ENCODE measurements at places on chromosomes 7 and 10.
A peak's percentile ranks its signal among the peaks of the same experiment; 100 is the strongest.

DNA sequence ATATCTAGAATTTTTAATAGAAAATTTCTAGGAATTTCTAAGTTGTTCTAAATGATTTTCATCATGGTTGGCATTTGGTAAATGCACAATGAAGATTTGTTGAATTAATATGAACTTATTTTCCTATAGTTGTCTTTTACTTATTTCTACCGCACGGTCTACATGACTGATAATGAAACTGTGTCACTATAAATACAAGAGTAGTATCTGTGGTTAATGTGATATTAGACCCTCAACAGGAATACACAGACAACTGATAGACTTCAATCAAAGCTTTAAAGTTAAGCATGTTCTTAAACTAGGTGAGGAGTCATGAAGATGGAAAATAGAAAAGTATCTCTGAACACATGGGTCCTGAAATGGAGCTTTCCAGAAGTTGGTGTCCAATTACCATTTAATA lies 297.9 kb upstream of the ETV1 start:
- no peak for DNase-seq

- DNase-seq, result no peak
These were observed 325.1 kb upstream of the PLXDC2 start for GRCh38 chr10:19491166-19491565.

GRCh38 chr10:72665925-72666324 lies 26.0 kb upstream of the MCU start:
- no peak for DNase-seq

GRCh38 chr7:11831736-11832495 lies at the start of gene THSD7A:
Gene THSD7A (minus strand): TSS chr7:11832198. CDS start chr7:11831946, 252 bp downstream.
- DNase-seq, result no peak

- no peak for DNase-seq
These were observed 47.7 kb downstream of the LRGUK start for GRCh38 chr7:134174795-134175261.

- peak; percentile 72 for DNase-seq
These were observed 55.3 kb downstream of the TBATA start for GRCh38 chr10:70729763-70730357.

- no peak for DNase-seq
These were observed 371.9 kb downstream of the BMPER start for GRCh38 chr7:34277016-34277802.

GRCh38 chr7:16055263-16055976 lies 365.9 kb downstream of the CRPPA start:
- DNase-seq, result no peak

- no peak for DNase-seq
These were observed 35.4 kb downstream of the TBATA start for GRCh38 chr10:70749756-70750155.

DNA sequence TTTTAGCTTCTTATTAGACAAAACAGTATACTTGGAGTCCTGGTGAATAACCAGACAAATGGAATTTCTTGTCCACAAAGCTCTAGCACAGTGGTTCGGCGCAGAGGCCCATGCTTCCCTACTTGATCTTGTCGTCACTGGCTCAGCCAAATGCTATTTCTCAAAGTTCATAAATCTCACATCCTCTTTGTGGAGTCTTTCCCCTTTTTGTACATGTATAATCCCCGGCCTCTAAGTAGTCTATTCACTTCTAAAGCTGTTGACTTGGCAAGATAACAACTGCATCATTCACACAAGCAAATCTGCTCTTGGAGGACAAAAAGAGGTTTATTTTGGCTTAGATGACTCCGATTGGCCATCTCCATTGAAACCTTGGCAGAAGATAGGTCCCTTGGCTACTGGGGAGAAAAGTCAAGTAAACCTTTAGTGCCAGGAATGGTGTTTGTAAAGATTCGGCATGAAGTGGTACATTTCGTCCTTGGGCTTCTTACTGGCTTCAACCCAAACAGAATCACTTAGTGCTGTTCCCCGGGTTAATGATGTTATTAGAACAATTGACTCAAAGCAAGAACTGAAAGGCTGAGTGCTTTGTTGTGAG lies 5.1 kb upstream of the AKR1E2 start:
- no peak for DNase-seq

DNA sequence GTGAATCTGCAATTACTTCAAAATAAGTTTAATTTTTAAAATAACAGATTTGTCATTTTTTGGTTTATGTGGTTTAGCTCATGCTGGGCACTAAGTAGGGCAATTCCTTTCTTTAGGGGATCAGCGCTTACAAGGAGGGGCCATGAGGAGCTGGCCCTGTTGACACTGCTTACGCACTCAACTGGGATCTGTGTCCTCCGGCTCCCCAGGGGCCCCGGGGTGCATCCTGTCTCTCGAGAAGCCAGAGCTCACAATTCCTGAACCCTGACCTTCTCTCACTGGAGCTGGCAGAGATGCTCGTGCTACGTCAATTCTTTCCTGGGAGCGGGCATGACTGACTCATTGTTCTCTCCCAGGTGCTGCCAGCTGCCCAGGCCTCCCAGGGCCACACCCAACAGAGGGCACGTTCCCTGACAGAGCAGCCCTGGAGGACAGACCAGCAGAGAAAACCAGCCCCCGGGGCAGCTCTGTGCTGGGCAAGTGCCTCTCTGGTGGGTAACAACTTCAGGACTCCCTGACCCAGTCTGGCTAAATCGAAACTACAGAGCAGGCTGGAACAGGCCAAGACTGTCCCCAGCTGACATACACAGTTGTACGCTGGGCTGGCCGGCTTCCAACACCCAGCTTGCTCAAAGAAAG lies 36.8 kb downstream of the CTBP2 start:
- DNase-seq, result no peak

DNA sequence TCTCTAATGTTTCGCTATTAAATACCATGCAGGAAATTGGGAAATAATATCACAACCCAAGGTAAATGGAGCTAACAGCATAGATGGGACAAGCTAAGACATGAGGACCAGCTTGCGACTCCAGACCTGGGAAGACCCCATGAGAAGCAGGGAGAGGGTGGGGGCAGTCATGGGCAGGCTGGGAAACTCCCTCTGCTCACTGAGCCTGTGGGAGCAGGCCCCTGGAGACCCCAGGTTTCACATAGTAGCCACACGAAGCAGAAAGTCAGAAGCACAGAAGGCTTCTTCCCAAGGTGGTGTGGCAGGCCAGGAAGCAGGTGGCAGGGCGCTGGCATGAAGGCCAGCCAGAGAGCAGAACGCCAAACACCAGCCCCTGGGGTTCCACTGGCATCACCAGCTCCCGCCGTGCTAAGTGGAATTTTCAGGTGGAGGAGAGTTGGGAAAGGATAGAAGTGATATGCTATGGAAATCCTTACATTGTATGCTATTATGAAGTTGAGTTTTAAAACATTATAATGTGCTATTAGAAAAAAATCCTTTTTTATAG lies 99.9 kb upstream of the RNF32 start:
- DNase-seq, result no peak

- DNase-seq, result no peak
These were observed 734.8 kb downstream of the TNS3 start for GRCh38 chr7:46847126-46847525.

GRCh38 chr10:61066661-61067344 lies 122.8 kb upstream of the RHOBTB1 start:
- no peak for DNase-seq

DNA sequence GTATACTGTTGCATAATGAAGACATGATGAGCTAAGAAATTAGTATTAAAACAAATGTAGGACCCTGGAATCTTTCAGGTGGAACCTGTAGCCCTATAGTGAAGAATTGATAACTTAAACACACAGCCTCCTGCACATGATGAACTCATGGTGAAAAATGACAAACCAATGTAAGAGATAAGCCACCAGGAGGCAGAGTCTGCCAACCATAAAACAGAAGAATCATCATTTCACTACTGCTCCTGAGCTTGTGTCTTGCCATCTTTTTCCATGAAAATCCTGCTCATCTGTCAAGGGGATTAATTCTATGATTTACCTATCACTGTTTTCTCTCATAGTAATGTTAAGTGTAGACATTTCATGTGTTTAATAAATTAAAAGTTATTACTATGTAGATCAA lies 363.9 kb downstream of the MALRD1 start:
- DNase-seq, result no peak

GRCh38 chr7:24255139-24255538 lies 28.9 kb upstream of the NPY start:
- no peak for DNase-seq

DNA sequence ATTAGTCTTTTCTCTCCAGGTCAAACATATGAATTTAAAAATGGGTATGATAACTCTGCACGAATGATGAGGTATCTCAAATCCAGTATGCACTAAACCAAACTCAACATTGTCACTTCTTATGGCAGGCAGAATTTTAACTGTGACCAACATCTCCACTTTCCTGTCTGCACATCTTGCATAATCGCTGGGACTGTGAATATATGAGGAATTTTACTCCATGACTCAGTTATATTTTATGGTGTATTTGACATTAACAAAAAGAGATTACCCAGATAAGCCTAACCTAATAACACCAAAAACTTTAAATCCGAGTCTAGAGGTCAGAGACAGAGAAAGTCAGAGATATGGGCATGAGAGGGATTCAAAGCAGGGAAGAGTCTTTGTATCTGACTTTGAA lies 454.5 kb upstream of the SEMA3D start:
- no peak for DNase-seq

DNA sequence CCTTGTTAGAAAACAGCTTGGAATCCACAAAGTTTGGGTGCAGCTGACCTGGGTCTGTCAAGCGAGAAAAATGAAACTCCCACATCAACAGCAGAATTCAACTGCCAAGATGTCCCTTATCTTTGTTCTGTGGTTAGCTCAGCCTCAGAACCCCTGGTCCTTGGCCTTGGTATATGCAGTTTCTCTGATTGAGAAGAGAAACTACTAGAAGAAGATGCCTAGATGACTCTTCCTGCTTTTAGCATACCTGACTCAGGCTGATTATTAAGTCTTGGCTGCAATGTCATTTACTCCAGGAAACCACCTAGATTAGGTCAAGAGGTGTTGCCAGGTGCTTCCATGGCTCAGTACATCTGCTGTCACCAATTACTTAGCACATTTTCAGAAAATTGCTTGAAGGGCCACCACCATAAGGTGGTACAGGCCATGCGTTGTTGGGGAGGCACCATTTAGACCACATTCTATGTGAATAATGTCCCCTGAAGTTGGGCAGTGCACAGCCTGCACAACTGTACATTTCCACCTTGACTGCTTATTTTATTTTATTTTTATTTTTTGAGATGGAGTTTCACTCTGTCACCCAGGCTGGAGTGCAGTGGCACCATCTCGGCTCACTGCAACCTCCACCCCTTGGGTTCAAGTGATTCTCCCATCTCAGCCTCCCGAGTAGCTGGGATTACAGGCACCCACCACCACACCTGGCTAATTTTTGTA lies 59.4 kb upstream of the ZNF438 start:
- no peak for DNase-seq

DNA sequence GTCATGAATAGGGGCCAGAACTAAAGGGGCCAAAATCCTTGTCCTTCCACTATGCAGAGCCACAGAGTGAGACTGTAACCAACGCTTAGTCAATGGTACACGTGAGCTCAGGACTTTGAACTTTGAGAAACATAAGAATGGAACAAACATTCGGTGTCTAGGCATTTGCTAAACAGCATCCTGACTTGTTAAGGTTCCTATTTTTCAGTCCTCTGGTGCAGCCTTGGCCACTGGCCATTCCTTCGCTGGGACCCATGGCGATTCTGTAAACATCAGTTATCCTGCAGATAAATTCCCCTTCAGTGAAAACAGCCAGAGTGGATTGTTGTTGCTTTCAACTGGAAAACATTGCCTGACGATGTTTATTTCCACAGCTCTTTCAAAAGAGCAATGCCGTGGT lies 266.8 kb downstream of the SORCS1 start:
- DNase-seq, result no peak

GRCh38 chr10:5565205-5565545 lies 40.4 kb downstream of the CALML3 start:
- DNase-seq, result no peak

DNA sequence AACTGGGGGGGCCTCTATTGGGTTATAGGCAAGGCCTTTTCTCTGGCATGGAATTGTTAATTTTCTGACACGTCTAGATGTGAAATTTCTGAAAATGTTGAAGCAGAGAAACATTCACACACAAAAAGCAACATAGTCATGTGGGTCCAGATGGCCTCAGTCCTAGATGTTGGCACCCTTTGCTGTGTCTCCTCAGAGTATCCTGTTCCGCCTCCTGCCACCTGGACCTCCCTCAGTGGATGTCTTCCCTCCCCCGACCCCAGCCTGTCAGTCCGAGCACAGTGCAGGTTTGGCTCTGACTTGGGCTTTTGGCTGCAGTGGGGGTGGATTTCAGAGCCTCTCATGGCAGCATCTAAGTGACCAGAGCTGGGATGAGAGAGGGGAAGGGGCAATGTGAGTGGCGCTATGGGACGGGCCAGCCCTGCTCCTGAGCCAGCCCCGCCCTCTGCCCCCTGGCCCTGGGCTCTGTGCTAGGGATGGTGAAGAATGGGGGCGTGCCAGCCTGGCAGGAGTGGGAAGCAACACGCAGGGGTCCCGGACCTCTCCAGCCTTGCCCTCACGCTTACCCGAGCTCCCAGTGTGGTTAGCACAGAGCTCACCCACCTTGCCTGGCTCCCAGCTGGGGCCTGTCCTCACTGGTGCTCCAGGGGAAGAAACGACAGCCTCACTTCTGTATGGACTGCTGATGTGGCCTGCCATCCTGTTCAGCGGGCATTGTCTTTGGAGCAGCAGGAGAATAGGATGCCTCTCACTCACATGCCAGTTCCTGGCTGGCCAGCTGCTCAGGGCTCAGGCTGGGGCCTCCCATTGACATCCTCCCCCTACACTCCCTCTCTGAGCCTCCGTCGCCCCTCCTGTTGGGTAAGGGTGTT lies 6.2 kb downstream of the ATP6V0E2 start:
- DNase-seq, result no peak

DNA sequence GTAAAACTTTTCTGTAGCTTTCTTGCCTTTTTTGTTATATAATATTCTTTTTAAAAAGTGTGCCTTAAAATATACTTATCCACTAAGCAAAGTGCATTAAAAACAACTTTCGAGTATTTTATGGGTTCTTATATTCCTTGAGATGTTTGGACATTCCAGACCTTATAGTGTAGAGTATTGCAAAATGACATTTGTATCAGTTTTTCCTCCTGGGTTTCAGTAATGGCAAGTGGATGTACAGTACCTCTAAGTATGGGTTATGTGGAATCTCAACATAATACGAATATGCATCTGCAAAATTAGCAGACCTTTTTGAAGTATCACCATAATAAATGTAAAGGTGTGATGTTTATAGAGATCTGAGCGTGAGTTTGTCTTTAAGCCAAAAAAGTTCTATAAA lies 2.7 kb downstream of the CDK13 start:
- DNase-seq, result no peak

- DNase-seq, result no peak
These were observed 3.1 kb downstream of the SH3PXD2A start for GRCh38 chr10:103852189-103852711.
